ENCODE measurements at places on chromosomes 7 and 10.

DNA sequence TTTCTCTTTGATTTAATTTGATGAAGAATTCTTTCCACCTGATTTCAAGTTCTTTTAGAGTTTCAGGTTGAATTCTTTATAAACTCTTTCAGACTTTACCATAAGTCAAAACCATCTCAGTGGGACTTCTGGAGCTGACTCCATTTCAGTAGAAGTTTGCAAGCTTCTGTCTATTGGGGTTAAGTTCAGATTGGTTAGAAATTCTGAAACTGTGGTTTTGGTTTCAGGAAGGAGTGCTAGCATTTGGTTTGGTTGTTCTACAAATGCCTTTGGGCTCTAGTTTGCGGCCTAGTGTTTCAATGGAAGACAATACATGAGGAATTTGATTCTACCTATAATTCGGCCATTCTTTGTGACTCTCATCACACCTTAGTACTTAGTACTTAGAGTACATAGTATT is 176.8 kb upstream of the RHOBTB1 start:
- DNase-seq, result no peak

DNA sequence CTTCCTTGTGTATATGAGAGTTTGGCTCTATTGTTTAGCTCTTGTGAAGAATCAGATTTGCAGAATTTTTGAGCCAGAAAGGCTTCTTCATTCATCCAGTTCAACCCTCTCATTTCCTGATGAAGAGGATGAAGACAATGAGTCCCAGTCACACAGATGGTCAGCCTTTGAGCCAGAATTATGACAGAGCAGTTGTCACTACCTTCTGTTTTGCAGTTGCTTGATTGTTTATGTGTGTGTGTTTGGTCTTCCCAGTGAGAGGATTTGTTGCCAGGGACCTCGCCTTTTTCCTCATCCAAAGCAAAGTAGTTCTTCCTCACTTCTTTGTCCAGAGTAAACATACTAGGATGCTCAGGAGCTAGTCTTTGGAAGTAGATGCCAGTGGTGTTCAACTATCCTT is 15.6 kb downstream of the MDFIC start:
- DNase-seq, result no peak

GRCh38 chr10:60905580-60905979 is 38.4 kb downstream of the RHOBTB1 start:
- DNase-seq, result no peak

- DNase-seq, result no peak
Observed at GRCh38 chr10:105834261-105835059, 1193.4 kb downstream of the SORCS3 start.

- DNase-seq, result peak; percentile 14
Observed at GRCh38 chr10:76388321-76389023, 957.0 kb downstream of the LRMDA start.

GRCh38 chr10:47288916-47289495 is 11.0 kb upstream of the GDF10 start:
- no peak for DNase-seq

DNA sequence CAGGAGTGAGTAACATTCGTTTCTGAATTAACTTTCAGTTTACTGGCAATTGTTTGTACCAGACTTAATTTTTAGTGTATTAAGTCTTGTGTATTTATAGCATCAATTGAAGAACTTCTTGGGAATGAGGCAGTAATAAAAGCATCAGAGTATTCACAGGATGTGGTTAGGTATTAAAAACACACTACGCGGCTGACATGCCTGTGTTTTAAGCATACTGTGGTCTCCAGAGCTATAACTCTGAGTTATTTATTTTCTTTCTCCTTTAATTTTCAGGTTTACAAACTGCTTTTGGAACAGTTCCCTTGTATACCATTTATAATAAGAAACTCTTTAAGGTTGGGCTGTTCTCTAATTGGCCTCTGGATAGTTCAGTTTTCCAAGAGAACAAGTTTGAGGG is 626.1 kb upstream of the NRG3 start:
- no peak for DNase-seq

GRCh38 chr7:80476035-80476434 is 35.8 kb downstream of the GNAT3 start:
- no peak for DNase-seq

- no peak for DNase-seq
Observed at GRCh38 chr7:21169667-21170580, 258.0 kb upstream of the SP4 start.

DNA sequence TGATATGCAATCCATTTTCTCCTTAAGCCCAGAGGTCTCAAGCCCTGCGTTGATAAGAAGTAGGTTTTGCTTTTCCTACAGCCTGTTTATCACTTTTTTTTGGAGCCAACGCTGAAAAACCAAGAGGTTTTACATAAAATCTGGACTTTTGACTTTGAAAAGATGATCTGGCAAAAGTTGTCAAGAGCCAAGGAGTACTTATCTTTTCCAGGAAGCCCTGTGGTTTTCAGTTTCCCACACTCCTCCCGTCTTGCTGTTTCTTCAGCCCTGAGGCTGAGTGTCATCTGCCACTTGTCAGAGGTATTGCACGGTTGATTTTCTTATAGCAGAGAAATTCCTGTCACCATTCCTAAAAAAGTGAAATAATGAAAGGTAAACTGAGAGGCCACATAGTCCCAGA is 108.7 kb downstream of the TYW1 start:
- DNase-seq, result peak; percentile 31

- DNase-seq, result peak; percentile 70
Observed at GRCh38 chr10:88386204-88386788, 196.8 kb downstream of the RNLS start.

DNA sequence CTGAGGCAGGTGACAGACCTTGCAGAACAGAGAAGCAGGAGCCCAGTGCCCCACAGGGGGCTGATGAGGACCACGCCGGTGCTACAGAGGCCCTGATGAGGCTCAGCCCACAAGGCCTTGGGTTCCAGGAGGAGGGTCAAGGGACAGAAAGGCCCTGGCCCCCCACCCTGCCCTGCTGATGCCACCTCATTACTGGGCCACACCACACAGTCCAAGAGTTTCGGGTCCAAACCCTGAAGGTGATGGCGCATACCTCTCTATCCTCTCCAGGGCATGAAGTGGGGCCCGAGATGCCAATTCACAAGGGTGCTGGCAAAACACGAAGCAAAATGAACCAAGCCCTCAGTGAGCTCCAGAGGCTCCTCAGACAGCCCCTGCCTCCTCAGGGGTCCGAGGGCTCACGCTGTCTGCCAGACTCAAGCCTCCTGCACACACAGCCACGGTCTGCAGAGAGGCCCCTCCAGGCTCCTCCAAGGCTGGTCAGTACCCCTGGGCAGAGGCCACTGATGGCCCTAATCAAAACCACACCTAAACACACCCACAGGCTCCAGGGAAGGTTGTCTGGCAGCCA is 32.3 kb downstream of the RASGEF1A start:
- DNase-seq, result no peak

DNA sequence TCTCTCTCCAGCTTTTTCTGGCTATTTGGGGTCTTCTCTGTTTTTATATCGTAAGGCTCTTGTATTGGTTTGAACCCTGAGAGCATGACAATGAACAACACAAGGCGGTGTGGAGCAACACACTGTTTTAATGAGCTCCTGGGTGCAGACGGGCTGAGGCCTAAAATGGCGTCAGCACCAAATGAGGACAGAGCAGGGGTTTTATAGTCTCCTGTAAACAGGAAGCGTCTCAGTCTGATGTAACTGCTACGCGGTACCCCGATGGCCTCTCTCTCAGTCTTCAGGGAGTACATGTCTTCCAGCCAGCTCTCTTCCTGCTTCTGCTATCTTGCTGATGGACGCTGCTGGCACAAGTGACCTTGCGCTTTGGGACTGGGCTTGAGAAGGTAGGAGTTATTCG is 95.9 kb upstream of the CCDC71L start:
- peak; percentile 45 for DNase-seq

GRCh38 chr10:49347342-49347741 is 48.4 kb downstream of the C10orf71 start:
- no peak for DNase-seq

GRCh38 chr7:127702938-127703337 is 50.9 kb downstream of the SND1 start:
- DNase-seq, result no peak

GRCh38 chr10:62813453-62813852 is 2.7 kb downstream of the EGR2 start:
- no peak for DNase-seq

- DNase-seq, result no peak
Observed at GRCh38 chr7:68542831-68543230, 1055.4 kb upstream of the AUTS2 start.

GRCh38 chr7:105156731-105157130 is 142.7 kb downstream of the KMT2E start:
- DNase-seq, result no peak

DNA sequence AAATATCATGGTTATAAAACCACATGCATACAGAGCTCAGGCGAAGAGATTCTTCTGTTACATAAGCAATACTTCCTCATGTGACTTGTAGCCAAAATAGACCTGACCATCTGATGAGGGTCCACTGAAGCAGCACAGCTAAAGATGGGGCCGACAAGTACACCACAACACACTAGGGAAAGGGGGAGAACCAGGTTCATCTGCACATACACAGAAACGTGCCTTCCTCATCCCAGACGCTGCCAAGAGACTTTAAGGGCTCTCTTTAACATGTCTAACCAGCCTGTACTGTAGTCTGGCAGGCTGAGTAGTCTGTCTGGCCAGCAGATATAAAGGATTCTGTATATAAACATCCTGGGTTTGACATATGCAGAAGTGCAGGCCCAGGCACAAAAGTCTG is 30.3 kb downstream of the ERCC6 start:
- peak; percentile 7 for DNase-seq

GRCh38 chr7:22019931-22020330 is 74.2 kb upstream of the CDCA7L start:
- no peak for DNase-seq

- DNase-seq, result no peak
Observed at GRCh38 chr10:101236376-101237080, 7.3 kb upstream of the LBX1 start.

- DNase-seq, result no peak
Observed at GRCh38 chr7:36391436-36392198, 2.0 kb downstream of the ANLN start.

DNA sequence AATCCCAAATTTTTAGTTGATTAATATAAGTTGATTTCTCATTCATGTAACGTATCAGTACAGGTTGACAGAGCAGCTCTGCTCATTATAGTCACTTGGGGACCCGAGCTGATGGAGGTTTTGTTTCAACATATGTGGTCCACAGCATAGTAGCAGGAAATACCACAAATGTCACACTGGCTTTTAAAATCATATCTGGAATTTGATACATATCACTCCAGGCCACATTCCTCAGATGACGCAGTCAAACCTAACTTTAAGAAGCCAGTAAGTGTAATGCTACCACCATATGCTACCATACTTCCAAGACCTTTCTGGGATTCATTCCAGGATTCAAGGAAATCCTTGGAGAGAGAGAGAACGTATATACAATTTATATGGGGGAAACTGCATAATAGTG is 156.3 kb downstream of the PHF14 start:
- peak; percentile 30 for DNase-seq

DNA sequence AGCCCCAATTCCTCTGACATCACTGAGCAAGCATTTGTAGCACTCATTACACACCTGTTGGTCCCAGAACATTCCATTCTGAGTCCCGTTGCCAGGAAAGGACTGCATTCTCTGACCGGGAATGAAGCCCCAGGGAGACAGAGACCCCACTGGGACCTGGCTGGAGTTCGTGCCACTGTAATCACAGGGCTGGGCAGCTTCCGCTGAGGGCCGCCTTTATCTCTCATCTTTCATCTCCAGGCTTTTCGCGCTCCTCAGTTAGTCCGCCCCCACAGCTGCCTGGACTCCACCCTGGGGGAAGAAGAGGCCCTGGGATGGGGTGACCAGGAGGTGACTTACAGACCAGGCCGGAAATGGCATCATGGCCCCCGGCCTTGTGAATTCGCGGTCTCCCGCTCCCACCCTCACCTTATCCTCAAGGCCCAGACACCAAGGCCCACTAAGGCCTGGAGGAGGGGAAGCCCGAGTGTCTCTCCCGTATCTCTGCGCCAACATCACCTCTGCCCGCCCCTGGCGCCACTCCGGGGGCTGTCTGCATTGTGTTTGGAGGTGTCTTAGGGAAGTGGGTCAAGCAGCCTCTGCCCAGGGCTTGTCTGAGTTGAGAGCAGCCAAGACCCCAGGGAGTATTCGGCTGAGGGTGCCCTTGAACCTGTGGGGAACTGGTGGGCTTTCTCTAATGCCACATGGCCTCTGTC is 75.4 kb downstream of the PROSER2 start:
- no peak for DNase-seq

DNA sequence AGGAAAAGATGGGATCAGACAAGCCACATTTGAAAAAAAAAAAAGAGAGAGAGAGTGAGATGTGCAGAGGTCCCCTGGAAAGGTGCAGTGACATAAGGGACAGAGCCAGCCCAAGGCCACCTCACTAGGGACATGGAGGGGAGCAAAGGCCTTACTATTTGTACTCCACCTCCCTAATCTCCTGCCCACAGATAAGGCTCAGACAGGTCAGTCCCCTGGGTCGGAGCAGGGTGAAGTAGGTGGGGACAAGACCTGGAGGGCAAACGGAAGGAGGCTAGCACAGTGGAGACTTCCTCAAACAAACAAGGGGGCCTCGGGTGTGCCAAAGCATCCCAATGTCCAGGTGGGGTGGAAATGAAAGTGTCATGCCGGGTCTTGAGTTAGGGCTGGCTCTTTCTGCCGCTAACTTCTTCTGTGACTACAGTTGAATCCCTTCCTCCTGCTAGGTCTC is 7.0 kb downstream of the PRF1 start:
- DNase-seq, result no peak

DNA sequence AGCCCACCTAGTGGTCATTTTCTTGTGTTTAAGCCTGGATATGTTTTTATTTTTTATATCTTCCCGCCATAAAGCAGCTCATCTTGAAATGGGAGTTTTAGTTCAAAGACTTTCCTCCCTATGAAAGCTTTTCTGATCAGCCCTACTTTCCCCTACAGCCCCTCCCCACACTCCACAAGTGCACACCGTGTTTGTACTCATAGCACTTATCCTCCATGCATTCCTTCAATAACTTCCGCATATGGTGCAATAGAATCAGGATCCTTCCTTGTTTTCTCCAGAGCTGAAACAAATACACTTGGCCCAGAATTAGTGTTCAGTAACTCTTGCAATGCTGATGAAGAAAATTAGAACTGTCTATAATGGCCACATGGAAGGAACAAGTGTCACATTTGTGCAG is 235.9 kb downstream of the KCNMA1 start:
- DNase-seq, result no peak

GRCh38 chr10:115214829-115215228 is 121.7 kb downstream of the ATRNL1 start:
- DNase-seq, result no peak

- DNase-seq, result peak; percentile 23
Observed at GRCh38 chr10:23994459-23995046, 214.4 kb upstream of the KIAA1217 start.

DNA sequence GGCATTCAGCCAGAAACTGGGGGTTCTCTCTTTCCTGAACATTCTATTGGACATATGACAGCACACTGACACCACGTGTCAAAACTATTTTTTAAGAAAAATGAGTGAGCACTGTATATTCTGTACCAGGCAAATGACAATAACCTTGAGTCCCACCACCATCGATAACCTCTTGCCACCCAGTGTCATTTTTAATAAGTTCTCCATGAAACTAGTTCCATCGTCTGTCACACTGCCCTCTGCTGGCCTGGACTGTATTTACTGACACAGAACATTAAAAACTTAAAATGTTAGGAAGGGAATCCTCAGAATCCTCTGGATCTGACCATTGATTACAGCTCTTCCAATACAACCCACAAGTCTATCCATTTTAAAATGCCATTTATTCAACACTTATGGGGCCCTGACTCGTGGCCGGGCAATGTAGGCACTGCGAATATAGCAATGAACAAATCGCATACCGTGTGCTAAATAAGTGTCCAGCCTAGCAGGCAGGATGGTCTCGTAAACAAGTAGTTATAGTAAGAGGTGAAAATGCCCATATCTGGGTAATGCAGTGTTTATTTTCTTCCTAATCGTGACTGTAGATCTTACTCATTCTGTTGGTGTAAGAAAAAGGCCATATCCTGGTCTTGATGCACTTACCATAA is 35.9 kb upstream of the CACNB2 start:
- DNase-seq, result peak; percentile 32
